ENCODE measurements at places on chromosomes 5 and 9.
A peak's percentile ranks its signal among the peaks of the same experiment; 100 is the strongest.

- DNase-seq: no peak
These were observed 31.0 kb upstream of the ISOC1 start for GRCh38 chr5:129063483-129064113.

- DNase-seq: no peak
These were observed 59.7 kb downstream of the ATP10B start for GRCh38 chr5:160792281-160792680.

GRCh38 chr9:111959468-111960359 is 63.1 kb downstream of the UGCG start:
- DNase-seq: no peak

GRCh38 chr9:22107202-22108045 is 98.3 kb upstream of the CDKN2B start:
- no peak for DNase-seq

DNA sequence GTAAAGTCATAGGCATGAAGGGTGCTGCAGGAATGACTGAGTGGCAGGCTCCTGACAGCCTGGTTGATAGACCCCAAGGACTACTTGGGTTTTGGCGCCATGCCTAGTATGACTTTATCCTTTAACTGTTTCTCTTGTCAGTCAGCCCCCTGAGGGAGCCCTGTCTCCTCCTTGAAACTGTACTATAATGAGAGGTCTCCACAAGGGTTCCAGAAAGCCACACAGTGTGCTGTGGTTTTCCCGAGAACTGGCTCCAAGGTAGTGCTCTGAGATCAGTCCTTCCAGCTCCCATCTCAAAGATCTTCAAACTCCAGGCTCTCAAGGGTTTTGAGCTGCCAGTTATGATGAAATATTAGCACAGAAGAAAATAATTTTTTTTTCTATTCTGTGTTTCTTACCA is 26.7 kb upstream of the TNC start:
- no peak for DNase-seq

DNA sequence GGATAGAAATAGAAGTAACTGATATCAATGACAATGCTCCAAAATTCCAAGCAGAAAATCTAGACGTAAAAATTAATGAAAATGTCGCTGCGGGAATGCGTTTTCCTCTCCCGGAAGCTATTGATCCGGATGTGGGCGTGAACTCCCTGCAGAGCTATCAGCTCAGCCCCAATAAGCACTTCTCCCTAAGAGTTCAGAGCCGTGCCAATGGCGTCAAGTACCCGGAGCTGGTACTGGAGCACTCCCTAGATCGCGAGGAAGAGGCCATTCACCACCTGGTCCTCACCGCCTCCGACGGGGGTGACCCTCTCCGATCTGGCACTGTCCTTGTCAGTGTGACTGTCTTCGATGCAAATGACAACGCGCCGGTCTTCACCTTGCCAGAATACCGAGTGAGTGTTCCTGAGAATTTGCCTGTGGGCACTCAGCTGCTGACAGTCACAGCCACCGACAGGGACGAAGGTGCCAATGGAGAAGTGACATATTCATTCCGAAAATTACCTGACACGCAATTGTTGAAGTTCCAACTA is 818 bp downstream of the PCDHGA10 start:
- DNase-seq: no peak

DNA sequence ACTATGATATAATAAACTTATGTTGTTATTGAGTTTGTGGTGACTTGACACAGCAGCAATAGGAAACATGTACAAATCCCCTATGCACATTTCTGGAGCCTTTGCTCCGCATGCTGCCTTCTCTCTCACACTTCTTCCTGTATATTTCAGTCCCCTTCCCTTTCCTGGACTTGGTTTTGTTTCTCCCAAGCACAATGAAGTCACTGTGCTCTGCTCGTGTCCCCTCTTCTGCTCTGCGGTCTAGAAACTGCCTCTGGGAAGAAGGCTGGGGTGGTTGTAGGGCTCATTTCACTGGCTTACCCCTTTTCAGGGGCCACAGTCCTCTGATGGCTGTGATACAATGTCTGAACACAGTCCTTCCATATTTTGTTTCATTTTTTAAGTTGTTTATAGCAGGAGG is 15.7 kb upstream of the FGD3 start:
- DNase-seq: no peak

GRCh38 chr5:56831773-56832172 is 16.4 kb downstream of the MAP3K1 start:
- no peak for DNase-seq

DNA sequence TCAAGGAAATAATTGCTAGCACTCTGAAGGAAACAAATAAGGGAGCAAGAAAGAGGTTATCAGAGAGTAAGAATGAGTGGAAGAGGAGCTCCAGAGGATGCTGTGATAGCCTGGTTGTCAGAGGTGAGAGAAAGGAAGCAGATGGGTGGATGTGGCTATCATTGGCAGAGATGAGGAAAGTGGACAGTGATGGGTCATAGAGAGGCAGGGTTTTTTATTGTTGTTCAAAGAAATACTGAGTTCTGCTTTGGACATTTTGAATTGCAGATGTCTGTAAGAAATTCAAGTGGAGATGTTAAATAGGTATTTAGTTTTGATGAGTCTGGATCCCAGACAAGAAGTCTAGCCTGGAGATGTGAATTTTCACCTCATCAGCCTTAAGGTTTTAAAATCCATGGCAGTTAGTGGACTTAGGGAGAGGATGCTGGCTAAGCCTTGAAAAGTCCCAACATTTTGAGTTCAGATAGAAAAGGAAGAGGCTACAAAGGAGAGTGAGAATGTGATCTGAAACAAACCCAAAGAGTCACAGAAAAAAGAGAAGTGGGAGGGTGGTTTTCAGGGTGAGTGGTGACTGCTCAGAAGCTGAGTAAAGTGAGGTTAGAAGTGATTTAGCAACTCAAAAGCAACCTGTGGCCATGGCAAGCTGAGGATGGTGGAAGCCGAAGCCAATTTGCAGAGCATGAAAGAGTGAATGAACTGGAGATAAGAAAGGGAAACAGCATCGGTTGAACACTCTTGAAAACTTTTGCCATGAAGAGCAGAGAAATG is 50.4 kb downstream of the PPIC start:
- no peak for DNase-seq

DNA sequence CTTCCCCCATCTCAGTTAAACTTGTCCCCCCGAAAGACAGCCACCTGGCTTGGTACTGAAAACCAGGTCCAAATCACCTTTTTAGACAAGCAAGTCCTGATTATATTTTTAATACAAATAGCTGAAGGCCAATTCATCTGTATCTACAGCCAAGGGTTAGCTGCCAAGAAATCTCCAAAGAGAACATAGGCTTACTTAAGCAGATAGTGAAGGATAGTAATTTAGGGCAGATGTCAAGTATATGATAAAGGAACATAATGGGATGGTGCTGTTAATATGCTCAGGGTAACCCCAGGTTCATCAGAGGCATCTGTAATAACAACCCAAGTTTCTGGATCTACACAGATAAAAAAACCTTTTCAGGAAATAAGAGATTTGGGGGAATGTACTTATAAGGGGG is 133.0 kb downstream of the EBF1 start:
- DNase-seq: no peak

DNA sequence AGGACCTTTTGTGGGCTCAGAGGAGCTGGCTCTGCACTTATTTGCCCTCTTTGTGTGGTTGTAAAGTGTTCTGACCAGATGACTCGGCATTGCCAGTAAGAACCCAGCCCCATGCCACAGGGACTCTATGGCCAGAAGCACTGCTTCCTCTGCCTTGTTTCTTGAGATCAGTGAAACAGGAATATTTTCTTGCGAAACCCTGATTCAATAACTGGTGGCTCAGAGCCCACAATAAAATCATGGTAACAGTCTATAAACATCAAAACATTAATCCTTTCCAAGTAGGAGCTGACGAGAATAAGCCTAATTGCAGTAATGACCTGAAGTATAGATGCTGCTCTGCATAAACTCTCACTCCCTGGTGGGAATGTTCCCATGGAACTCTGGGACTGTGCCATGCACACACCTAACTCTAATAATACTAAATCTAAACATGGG is 344.3 kb downstream of the ZNF608 start:
- no peak for DNase-seq

- DNase-seq: no peak
These were observed 91.6 kb upstream of the TAF11L2 start for GRCh38 chr5:17406423-17406838.

GRCh38 chr5:163361450-163361849 is 75.9 kb upstream of the CCNG1 start:
- DNase-seq: no peak

DNA sequence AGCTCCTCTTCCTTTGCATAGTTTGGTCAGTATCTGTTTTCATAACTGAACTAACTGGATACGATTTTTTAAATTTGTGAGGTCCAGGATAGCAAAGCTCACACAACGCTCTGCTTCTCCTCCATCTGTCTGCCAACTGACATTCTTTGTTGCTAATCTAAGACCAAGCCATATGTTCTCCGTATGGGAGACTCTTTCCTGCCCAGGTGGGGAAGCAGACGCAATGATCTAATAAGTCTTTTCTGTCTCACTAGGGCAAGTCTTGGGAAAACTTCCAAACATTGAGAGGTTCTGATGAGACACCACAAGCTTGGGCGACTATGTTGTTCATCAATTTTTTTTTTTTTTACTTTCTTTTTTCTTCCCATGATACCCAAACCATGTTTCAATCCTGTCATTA is 558.5 kb downstream of the EFNA5 start:
- no peak for DNase-seq

DNA sequence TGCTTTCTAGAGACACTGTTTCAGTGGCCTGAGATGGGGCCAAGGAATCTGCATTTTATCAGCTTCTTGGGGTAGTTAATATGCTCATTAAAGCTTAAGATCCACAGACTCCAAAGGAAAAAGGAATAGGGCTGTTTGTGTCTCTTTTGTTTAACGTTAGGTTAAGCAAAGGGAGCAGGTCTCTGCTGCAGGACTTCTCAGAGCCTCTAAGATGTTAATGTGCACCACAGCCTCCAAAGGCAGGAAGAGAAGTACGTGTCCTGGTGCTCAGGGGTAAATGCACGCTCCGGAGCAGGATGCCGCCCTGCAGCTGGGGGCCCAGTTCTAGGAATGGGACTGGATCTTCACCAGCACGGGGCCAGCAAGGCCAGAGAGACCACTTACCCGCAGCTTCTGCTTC is 19.6 kb downstream of the SPARC start:
- no peak for DNase-seq

GRCh38 chr5:82320966-82321365 is 42.8 kb upstream of the RPS23 start:
- no peak for DNase-seq

GRCh38 chr9:90789862-90790261 is 11.8 kb upstream of the SYK start:
- no peak for DNase-seq

GRCh38 chr5:95771892-95772291 is 40.8 kb downstream of the RHOBTB3 start:
- DNase-seq: no peak

DNA sequence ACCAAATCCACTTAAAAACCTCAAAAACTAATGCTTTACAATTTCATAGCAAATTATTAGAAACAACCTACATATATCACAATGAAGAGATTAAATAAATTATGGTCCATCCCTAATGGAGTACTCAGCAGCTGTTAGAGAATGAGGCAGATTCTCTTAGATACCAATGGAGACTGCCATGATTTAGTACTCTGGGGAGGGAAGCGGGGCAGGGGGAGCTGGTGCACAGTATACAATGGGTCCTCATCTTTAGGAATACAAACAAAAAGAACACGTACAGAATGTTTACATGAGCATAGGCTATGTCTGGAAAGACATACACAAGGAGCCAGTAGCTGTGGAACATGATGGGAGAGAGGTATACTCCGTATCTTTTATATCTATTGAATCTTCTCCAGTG is 2.0 kb downstream of the LIFR start:
- DNase-seq: no peak

DNA sequence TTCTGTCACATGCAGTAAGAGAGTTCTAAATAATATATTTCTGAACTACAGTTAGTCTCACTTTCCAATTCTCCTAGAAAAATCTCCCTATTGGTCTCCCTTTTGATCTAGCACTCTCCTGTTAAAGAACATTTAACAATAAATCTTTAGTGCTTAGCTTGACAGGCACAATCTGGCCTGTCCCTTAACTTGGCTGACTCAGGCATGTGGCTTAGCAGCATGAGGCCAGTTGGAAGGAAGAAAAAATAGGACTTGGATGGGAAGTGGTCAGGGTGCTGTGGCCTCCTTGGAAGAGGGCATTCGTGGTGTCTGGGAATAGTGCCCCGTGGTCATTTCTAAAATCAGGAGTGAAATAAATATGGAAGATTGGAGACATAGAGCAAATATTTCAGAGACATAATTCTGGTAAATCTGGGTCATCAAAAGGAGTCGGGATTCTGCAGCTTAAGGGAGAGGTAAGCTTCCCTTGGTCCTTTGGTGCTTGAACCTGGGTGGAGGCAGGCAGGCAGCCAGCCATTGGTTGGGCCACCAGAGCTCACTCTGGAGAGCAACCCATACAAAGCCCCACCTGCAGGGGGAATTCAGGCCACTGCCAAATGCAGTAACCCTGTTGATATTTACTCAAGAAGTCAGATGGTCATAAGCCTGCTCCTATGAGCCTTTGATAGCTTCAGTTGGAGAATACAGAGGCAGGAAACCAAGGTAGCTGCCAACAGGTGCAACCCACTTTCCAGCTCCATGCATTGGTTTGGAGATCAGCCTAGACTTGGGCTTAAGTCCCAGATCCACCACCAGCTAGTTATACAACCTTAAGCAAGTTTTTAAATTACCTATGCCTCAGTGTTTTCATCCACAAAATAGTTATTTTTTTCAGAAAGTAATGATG is 28.8 kb upstream of the TLE4 start:
- no peak for DNase-seq

- peak; percentile 30 for DNase-seq
These were observed 117.3 kb downstream of the GDNF start for GRCh38 chr5:37722236-37723161.

Measured in activated naive CD8-positive, alpha-beta T cell treated with anti-CD3 and anti-CD28 coated beads, Interleukin-2, amount 50 U/mL, for 24 hours (primary cell).